ENCODE measurements at places on chromosomes 4 and X.

DNA sequence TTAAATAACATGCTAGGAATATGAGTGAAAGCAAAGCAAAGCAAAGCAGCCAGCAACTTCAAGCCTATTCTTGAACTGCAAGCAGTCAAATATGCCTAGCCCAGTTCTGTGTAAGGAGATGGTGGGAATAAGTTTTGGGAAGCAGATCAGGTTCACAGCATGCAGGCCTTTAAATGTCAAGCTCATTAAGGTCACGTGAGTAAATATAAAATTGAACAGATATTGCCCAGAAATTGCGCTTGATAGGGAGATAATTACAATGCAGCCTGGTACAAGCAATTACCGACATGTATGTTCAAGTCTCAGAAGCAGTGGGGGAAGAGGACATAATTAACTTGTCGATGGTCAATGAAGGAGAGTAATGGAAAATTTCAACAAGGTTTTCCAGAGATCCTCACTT is 6.0 kb downstream of the GNPDA2 start:
- no peak for DNase-seq

- no peak for DNase-seq
Observed at GRCh38 chr4:157572284-157572683, 351.8 kb downstream of the GRIA2 start.

GRCh38 chr4:187021436-187022205 is 298.0 kb upstream of the FAT1 start:
- DNase-seq, result no peak

DNA sequence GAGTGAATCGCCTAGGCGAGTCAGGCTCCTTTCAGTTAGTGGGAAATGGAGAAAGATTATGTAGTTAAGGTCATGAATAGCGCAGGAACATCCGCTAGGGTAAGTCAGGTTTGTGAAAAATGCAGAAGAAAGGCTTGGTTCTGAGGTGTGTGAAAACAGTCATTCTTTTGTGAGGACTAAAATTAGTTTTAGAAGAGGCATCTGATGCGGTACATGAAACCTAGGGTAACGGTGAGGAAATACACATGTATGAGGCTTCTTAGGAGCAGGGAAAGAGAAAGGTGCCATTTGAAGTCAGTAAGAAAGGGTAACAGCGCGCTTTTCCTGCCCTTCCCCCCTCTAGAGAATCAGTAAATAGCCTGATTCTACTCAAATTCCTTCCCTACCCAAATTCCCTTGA is 570 bp upstream of the RNF128 start:
- DNase-seq, result no peak

- no peak for DNase-seq
Observed at GRCh38 chr4:188603646-188604045, 464.4 kb downstream of the TRIML1 start.

DNA sequence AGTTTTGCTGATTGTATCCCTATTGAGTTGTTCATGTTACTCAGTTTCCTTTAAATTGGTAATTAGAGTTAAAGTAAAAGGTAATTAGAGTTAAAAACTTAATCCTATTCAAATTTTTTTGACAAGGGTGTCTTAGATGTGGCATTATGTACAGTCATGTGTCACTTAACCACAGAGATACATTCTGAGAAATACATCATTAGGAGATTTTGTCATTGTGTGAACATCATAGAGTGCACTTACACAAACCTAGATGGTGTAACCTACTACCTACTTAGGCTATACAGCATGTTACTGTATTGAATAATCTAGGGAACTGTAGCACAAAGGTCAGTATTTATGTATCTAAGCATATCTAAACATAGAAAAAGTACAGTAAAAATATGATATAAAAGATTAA is 39.2 kb downstream of the BEX3 start:
- DNase-seq, result no peak

GRCh38 chr4:89737888-89738287 is 99.1 kb downstream of the SNCA start:
- DNase-seq, result no peak

GRCh38 chr4:73129319-73129718 is 59.8 kb upstream of the COX18 start:
- no peak for DNase-seq

DNA sequence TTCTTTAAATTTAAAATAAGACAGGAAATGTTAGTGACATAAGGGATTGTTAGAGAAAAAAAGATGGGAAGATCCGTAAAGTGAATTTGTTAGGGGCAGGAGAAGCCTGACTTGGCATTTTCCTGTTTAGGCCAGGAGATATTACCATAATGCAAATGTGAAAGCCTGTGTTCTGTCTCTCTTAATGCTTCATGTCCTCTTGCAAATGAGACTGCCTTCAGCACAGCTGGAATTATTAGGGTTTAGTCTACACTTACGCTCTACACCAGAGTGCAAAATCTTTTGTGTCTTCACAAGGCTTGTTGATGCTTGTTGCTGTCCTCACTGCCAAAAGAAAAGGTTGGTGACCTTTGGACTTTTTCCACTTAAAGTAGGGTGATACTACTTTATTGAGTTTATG is 56.8 kb downstream of the JADE1 start:
- no peak for DNase-seq

DNA sequence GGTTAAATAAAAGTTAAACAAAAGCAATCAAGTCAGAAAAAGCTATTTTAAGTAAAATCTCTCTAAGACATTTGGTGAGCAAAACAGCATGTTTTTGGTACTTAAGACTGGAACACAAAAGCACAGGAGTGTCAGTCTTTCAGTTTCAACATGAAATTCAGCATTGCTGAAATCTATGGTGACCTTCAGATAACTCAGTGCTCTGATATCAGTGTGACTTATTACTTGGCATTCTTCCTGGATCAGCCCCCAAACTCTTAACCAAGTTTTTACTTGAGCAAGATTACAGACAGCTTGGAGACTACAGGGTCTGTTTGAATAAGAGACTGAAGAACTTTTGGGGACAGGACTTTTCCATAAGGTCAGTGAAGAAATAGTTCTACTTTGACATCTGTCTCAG is 437.2 kb downstream of the RAPGEF2 start:
- no peak for DNase-seq

GRCh38 chr4:53963781-53964180 is 100.6 kb downstream of the CHIC2 start:
- DNase-seq, result no peak

- no peak for DNase-seq
Observed at GRCh38 chr4:76663824-76664223, 228.8 kb downstream of the SHROOM3 start.

GRCh38 chr4:111666826-111667360 is 478.4 kb upstream of the FAM241A start:
- DNase-seq, result no peak

- no peak for DNase-seq
Observed at GRCh38 chr4:165309456-165309855, 18.0 kb upstream of the MSMO1 start.

DNA sequence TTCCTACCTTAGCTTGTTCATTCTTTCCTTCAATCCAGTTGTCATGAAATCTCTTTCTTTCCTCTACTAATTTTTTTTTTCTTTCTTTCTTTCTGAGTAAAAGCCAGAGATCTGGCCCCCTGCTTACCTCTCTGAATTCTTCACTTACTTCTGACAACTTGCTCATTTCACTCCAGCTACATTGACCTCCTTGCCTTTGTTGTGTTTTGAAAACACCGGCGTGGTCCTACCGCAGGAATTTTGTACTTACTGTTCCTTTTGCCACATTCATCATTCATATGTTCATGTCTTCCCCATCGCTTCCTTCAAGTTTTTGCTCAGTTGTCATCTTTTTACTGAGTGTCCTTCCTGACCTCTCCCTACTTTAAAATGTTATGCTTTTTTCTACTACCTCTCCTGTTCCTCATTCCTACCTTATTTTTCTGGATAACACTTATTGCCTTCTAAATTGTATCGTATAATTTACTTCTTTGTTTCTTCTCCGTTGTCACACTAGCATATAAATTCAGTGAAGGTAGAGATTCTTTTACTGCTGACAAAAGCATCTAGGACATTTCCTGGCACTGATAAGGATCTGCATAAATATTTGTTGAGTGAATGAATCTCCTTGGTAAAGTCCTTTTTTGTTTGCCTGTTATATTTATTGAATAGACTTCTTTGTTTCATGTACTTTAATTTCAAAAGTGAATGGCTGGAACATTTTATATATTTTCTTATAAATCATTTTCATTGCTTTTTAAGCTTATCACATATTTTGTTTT is 74.4 kb downstream of the NFKB1 start:
- no peak for DNase-seq

GRCh38 chr4:17809667-17810066 is 890 bp downstream of the DCAF16 start:
- no peak for DNase-seq

GRCh38 chrX:8049827-8050226 is 121.2 kb downstream of the VCX2 start:
- no peak for DNase-seq

GRCh38 chr4:163558539-163559044 is 64.1 kb downstream of the TMA16 start:
- no peak for DNase-seq

GRCh38 chr4:86184901-86185285 is 175.0 kb downstream of the MAPK10 start:
- DNase-seq, result no peak

DNA sequence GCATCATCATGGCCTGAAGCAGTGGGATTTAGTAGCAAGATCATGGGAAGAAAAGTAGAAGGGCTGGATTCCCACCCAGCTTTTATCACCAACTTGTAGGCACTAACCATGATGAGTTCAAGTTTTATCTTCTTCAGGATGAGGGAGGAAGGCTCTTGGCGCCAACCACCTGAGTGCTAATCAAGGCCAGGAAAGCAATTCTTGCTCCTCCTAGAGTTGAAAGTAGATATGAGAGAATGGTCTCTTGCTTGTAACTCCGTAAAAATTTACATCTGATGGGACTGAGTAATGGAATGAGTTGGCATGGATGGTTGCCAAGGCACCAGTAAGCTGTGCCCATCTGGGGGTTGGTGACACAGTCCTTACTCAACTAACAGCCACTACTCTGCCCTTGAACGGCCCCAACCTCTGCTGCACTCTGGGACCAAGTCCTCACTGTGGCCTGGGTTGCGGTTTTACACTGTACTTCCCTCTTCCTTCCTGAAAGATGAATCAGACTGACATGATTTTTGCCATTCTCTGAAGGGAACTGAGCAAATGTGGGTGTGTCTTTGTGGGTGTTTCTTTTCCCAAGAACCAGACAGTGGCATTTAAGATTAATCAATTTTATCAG is 39.4 kb upstream of the NDP start:
- no peak for DNase-seq

DNA sequence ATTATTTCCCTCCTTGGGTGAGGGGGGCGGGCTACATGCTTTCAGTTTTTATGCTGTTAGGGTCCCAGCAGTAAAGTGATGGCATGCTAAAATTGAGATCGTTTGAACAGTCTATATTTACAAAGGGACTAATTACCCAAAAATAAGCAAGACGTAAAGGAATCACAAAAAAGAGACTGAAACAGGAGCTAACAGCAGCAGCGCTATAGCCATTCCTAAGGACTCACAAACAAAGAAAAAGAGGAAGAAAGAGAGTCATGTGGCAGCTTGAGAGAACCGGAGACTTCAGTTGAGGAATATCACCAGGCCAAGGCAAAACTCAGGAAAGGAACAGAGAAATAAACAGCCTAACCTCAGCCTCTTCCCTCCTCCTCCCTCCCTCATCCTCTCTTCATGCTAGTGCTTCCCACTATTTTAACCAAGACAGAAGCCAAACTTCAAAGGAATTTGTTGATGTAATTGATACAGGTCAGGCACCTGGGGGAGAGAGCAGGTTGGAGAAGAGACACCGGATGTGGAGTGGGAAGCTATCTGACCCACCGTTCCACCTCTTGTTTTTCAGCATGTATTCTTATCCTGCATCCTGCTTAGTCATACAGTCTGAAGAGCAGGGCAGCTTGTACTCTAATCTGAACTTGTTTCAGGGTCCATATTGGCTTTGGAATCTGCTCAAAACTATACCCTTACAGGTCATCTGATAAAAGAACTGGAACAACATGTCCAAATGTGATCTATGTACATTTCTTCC is 383.7 kb downstream of the NAF1 start:
- DNase-seq, result no peak

GRCh38 chrX:122777766-122778165 is 406.3 kb upstream of the GRIA3 start:
- no peak for DNase-seq

- DNase-seq, result no peak
Observed at GRCh38 chrX:53598169-53598568, 88.3 kb downstream of the HUWE1 start.

- DNase-seq, result no peak
Observed at GRCh38 chrX:53715346-53715924, 28.9 kb upstream of the HUWE1 start.

GRCh38 chrX:118519411-118520215 is 24.0 kb downstream of the DOCK11 start:
- no peak for DNase-seq

GRCh38 chr4:6179362-6179761 is 21.0 kb downstream of the JAKMIP1 start:
- DNase-seq, result no peak

- no peak for DNase-seq
Observed at GRCh38 chr4:37503261-37503660, 182.9 kb downstream of the RELL1 start.

- DNase-seq, result no peak
Observed at GRCh38 chr4:111671756-111672155, 473.5 kb upstream of the FAM241A start.

- DNase-seq, result no peak
Observed at GRCh38 chrX:10117301-10117700, 39.5 kb upstream of the CLCN4 start.

- DNase-seq, result no peak
Observed at GRCh38 chrX:48498374-48498809, 10.4 kb upstream of the PORCN start.

DNA sequence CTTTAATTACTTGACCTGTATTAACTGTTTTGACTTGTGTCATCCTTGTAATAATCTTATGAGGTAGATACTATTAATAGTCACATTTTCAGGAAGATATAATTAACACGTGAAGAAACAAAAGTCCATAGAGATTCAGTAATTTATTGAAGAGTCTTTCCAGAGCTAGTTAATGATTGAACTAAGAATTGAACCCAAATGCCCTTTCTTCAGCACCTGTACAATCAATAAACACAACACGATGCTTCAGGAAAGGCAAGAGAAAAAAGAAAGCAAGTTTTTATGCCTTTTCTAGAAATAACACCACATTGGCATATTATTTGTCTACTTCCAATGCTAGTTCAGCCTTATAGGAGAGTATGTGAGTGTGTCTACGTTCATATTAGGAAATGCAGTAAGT is 399.6 kb downstream of the NAF1 start:
- no peak for DNase-seq

DNA sequence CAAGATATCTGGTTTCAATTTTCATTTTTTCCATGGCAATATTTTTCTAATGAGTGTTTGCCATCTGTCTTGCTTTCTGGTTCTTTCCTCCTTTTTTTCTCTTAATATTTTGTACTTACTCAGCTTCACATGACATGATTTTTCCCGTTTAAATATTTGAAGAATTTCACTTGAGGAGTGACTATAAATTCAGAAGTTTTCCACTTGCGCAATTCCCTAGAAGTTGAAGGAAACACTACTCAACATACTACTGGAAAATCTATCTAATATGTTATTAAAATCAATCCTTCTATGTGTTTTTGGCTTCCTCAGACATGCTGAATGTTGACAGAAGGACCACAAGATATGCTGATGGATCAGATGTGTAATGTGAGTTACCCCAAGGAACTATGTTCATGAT is 36.8 kb upstream of the BANK1 start:
- DNase-seq, result no peak

- no peak for DNase-seq
Observed at GRCh38 chr4:121943941-121944340, 7.9 kb downstream of the TRPC3 start.

All from stimulated activated CD4-positive, alpha-beta T cell treated with anti-CD3 and anti-CD28 coated beads, Interleukin-1b, Interleukin-23, amount 100 ng/mL, for 1 hour (primary cell).